ENCODE measurements at places on chromosomes 11 and 22.

DNA sequence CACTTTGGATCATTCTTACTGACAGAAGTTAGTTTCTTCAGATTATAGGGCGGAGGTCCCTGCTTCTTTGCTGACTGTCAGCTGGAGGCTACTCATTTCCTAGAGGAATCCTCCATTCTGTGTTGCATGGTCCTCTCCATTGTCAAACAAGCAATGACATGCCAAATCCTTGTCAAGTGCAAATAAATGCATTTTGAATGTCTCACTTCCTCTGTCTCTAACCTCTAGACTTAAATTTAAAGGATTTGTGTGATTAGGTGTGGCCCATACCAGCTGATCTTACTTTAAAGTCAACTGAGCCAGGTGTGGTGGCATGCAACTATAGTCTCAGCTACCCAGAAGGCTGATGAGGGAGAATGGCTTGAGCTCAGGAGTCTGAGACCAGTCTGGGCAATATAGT, 458.4 kb upstream of the CCDC179 start:
- no peak for DNase-seq

- DNase-seq = no peak
Measured at GRCh38 chr11:82195283-82195682, 538.4 kb downstream of the FAM181B start.

- DNase-seq = no peak
Measured at GRCh38 chr22:17267661-17268330, 48.6 kb upstream of the ADA2 start.

GRCh38 chr11:120893440-120894201, 130.3 kb upstream of the TBCEL start:
- DNase-seq = no peak

DNA sequence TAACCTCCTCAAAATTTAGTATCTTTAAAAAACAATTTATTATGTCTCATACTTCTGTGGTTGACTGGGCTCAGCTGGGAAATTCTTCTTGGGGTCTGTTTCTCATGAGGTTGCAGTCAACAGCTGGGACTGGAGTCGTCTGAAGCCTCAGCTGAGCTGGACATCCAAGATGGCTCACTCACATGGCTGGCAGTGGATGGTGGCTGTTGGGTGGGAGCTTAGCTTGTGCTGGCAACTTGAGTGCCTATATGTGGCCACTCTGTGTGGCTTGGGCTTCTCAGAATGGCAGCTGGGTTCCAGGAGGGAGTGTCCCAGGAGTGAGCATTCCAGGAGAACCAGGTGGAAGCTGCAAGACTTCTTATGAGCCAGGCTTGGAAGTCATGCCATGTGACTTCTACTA, 13.2 kb downstream of the THY1 start:
- DNase-seq = no peak

- no peak for DNase-seq
Measured at GRCh38 chr11:11537871-11538270, 83.9 kb downstream of the GALNT18 start.

- DNase-seq = no peak
Measured at GRCh38 chr11:37598381-37598780, 1000.3 kb upstream of the RAG2 start.

DNA sequence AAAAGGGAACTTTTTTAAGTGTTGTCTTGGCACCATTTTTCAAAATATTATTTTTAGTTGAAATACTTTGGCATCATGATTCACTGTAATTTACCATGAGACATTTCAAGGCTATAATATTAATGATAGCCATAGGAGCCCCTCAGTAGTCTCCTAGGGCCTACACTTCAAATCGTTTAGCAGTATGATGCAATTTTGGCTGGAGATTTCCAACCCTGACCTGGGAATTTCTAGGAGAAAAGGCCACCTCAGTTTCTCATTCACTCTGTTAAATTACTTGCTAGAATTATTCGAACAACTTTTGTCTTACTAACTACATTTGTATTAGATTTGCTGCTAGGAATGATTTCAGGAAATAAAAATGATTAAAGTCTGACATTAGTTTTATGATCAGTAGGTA, 1610.9 kb upstream of the RAG2 start:
- DNase-seq = no peak

DNA sequence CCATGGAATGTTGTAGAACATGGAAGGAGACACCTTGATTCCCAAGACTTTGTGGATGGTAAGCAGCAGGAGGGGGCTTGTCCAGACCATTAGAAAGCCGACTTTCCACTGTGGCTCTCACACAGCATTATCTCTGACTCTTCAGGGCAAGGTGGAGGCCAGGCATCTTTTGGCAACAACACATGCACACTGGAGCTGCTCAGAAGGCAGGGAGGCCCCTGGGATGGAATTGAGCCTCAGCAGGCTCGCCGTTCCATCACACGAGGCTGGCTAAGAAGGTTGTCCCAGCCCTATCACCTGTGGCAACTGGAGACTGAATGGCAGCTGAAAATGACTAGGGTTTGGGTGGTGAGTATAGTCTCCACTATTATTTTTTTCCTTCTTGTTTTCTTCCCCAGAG, 76.3 kb upstream of the TMEM45B start:
- DNase-seq = no peak

DNA sequence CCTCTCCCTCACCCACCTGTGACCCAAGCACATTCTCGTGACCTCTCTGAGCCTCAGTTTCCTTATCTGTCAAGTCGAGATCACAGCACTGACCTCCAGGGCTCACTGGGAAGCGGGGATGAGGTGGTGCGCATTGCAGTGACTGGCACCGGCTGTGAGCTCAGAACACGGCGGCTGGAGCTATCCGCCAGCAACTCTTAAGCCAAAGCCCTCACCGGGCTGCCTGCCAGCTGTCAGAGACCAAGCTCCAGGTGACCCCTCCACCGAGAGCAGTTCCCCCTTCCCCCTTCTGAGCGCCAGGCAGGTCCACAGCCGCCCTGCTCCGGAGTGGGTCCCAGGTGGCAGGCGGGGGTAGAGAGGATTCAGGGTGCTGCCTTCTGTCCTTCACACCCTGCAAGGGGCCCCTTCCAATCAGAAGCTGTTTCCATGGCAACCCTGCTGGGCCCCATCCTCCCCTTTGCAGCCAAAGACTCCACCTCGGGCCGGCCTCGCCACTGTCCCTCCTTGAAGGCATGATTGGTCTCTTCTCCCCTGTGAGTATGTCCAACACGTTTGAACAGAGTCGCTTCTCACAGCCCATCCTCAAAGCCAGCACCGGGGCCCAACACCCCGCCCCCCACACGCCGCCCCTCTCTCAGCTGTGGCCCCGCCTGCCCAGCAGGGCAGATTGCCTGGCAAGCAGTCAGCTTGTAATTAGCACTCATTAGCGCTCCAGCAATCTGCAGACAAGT, 98.7 kb downstream of the WNT7B start:
- no peak for DNase-seq

DNA sequence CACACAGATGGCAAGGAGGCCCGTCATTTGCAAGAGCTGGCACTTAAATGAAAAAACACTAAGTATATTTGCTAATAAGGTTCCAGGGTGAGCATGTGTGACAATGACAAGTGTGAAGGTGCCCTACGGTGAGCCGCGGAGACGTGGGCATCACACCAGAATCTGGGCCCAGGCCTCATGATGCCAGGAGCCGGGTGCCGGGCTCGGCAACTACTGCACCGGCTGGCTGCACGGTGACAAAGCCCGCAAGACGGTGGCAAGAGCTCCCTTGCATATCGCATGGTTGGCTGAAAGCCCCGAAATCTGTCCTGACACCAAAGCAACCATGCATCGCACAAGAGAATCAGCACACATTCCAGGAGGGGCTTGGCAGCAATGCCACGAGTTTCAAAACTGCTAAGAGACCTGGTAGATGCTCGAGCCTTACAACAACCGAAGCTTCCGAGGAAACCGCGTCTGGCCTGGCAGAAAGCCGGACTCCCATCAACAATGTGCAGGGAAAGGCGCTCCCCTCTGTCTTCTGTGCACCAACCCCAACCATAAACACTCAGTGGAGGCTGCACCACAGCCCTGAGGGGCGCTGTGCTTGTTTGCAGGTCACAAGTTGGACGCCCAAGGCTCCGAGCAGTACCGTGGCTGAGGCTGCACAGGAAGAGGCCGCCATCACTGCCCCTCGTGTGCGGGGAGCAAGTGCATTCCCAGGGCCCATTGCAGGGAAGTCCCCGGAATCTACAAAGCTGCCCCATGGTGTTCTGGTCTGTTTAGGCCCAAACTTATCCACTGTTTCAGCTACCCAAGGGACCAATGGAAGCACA, 339.7 kb downstream of the CTTN start:
- no peak for DNase-seq

DNA sequence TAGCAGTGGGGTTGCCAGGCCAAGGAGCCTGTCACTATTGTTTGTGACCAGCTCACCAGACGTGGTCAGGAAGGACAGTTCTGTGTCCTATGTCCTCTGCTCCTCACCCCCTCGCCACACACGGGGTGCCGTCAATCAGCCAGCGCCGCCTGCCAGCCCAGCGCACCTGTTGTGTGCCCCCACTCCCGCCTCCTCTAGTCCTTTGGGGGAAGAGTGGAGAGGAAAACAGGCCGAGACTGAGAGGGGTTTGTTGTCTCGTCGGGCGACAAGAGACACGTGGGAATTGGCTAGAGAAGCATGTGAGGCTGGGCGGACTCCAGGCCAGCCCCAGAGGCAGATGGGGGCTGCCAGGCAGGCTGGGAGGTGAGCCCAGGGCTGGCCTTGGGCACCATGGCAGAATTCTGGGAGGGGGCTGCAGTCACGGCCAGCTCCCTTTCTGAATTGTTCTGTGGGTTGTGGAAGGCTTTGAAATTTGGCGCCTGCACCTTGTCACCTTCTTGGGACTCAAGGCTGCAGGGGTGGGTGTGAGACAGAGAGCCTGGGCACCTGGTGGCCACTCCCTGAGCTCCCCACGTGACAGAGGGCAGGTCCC, 3.1 kb upstream of the KCNQ1OT1 start:
- DNase-seq = no peak

DNA sequence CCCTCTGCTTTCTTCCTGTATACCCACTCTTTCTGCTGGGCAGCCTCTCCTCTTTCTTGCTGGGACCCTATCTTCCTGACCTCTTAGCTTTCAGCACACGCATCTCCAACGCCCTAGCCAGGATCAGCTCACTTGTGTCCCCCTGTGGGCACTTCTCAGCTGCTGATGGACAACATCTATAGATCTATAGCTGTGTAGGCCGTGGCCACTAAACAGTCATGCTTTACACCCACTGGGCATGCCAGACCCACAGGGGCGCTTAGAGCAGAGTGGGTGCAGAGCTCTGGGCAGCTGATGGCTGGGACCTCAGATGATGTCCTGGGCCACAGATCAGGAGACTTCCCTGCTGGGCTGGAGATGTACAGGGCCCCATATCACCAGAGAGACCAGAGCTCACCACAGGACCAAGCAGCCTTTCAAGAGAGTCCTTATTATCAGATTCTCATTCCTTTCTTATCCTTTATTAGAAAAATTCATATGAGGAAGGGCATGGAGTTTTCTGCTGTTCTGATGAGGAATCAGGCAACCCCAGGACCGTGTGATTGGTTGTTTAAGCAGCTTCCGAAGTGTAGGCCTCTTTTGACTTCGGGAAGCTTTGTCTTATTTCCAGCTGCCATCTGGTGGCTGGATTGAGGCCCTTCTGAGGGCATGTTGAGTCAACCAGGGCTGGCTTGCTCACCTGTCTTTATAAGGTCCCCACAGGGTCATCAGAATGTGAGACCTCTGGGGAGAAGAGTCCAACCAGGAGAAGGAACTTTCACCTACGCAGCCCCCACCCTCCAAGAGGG, 60.5 kb downstream of the OSBP2 start:
- no peak for DNase-seq

DNA sequence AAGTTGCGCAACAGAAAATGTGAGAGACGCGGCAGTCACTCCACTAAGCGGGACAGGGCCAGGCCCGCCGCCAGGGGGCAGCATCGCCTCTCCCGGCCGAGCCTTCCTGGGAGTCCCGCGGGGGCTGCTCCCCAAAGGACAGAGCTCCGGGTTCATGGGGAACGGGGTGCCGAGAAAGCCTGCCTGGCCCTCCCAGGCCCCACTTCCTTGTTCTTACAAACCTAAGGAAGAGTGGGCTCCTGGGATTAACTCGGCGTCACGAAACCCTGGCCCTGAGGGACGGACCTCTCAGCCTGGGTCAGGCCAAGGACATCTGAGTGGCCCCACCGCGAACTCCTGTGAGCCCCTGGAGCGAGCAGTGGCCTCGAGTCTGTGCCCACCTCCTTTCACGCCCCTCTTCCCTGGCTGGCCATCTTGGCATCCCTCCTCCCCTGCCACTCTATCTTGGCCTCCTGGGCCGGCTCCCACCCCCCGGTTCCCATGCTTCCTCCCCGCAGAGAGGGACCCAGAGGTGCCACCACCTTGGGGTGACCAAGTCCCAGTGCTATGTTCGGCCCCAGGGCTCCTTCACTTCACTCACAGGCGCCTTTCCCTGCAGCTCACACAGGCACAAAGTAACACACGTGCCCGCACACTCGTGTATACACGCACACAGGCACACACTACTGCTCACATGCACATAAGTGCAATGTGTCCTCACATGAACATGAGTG, 99.9 kb upstream of the FGF3 start:
- DNase-seq = peak; percentile 37

DNA sequence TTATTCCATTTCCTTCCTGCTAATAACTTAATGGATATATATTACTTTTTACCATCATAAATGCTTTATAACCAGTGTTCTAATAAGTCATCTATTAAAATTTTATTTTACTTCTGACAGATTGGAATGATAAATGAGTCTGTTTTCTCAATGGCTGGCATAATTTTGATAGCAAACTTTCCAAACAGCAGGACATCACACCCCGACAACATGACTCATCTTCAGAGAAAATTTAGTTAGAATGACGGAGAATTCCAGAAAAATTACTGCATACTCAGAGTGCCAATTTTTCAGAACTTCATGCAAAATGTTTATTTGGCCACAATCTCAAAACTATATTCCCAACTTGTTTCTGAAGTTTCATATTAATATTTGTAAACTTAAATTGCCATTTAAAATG, 174.4 kb downstream of the SWAP70 start:
- DNase-seq = no peak

GRCh38 chr11:115324581-115325432, 179.4 kb downstream of the CADM1 start:
- DNase-seq = no peak

- no peak for DNase-seq
Measured at GRCh38 chr11:117256573-117256972, 24.1 kb downstream of the RNF214 start.

DNA sequence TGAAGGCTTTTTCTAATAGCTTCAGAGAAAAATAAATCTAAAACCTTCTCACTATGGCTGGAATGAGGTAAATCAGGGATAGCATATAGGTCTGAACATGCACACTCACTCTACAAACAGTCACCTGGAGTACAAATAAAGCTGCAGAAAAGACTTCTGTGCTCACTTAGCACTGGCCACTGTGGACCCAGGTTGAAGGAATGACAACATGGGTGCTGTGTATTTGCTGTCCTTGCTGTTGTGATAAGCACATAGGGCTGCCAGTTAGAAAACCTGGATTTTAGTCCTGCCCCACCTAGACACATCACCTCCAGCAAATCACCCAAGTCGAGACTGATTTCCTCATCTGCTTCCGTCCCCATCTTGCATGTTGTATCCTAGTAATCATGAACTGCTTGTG, 51.2 kb downstream of the FZD4 start:
- DNase-seq = no peak

GRCh38 chr11:81005595-81005994, 1564.8 kb upstream of the TENM4 start:
- no peak for DNase-seq

- no peak for DNase-seq
Measured at GRCh38 chr11:74033046-74033445, 24.2 kb upstream of the UCP3 start.

- DNase-seq = no peak
Measured at GRCh38 chr11:125663910-125664309, 16.7 kb downstream of the ACRV1 start.

GRCh38 chr11:131240421-131240820, 130.0 kb upstream of the NTM start:
- DNase-seq = no peak

Measured in activated naive CD8-positive, alpha-beta T cell treated with anti-CD3 and anti-CD28 coated beads, Interleukin-2, amount 50 U/mL, for 16 hours (primary cell).